Activated CD4-positive, alpha-beta T cell treated with anti-CD3 and anti-CD28 coated beads, Interleukin-2, amount 50 U/mL, for 4 hours (primary cell): ENCODE measurements at places on chromosomes 12 and 14.

- no peak for DNase-seq
These were observed 172.8 kb upstream of the KITLG start for GRCh38 chr12:88753066-88753465.

DNA sequence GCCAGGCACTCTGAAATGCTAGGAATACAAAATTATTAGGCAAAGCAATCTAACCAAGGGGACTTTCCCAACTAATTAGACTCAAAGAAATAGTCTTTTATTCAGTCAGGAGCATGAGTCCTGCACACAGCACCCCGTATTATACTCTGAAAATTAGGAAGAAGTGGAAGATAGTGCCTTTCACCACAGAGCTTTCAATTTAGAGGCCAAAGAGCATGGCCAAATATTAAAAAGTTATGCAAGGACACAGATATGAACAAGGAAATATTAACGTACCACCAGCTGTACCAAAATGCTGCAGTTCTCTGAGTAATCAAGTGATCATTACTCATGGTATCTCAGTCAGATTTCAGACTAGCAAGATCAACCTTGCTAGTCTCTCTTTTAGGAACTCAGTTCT lies 22.6 kb upstream of the MDM2 start:
- no peak for DNase-seq

- no peak for DNase-seq
These were observed 68.3 kb upstream of the TUNAR start for GRCh38 chr14:95808371-95808770.

GRCh38 chr14:89773644-89774316 lies 180.8 kb downstream of the EFCAB11 start:
- peak; percentile 47 for DNase-seq
